Progenitor cell of endocrine pancreas (in vitro differentiated cells): ENCODE measurements at places on chromosomes 3 and 15. TPM values are rescaled to one million over a fixed set of nuclear protein-coding genes. Genes with fewer than 3 reads are reported as not detected.

DNA sequence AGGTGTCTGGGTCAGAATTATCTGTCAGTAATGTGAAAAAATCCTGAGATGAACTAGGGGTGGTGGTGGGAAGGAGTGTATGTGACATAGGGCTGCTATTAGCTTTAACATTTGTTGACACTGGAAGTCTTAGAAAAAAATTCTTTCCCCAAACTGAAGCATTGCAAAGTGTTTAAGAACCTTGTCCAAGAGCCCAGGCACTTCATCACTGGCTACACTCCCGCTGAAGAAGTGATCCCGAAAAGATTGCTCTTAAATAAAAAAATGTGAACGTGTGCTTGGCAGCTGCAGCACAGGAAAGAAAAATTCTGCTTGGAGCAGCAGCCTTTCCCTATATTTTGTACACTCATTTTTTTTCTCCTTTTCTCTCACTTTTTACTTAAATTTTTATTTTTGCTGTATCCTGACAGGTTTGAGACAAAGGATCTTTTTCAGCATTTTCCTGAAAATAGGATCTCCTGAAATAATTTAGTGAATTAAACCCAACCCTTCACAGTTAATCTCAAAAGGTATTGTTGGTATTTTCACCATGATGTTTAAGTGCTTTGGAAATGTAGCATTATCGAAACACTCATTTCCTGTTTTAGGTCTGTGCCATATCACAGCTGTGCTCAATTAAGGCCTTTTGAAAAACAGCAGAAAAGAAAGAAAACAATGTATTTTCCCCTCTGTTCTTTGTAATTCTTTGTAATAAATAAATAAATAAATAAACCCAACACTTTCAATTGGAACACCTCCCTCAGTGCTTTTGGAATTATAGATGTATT, 477.6 kb downstream of the ZNF385D start:
- DNase-seq: no peak

CHRNA5 gene
- total RNA-seq: 8.0 and 8.1 TPM in 2 replicates

GRCh38 chr3:13555753-13556152, 6.8 kb downstream of the FBLN2 start:
- no peak for DNase-seq

PLA2G4D gene
- not detected in 2 replicates for total RNA-seq

OXTR gene
- 3.0 and 3.1 TPM in 2 replicates for total RNA-seq

PRICKLE2 gene
- 23.2 and 25.3 TPM in 2 replicates for total RNA-seq

DNA sequence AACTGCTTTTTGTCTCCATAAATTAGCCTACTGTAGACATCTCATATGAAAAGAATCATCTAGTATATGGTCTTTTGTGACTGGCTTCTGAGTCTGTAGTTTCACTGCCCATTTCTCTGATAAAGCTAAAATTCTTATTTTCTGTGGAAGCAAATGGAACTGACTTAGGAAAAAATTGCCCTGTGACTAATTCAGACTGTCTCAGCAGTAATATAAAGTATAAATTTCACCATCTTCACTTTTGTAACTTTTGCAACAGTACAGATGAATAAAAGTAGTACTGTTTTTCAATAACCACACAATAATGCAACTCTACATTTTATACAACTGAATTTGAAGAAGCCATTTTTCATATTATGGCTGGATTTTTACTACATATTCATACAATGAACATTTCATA, 104.1 kb downstream of the TBC1D5 start:
- DNase-seq: no peak

GRCh38 chr3:135017003-135017893, 222.2 kb downstream of the EPHB1 start:
- DNase-seq: no peak

DNA sequence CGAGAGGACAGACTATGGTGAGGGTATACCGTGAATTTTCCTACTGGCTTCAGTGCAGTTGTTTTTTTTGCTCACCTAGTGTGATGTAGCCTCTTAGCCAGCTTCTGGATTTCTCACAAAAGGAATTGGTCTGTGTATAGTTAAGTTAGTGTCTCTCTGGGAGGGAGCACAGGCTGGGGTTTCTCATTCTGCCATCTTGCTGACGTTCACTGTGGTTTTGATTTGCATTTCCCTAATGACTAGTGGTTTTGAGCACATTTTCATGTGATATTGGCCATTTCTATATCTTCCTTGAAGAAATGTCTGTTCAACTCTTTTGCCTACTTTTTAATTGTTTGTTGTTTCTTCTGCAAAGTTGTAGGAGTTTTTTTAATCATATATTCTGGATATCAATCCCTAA, 2.2 kb upstream of the CD86 start:
- no peak for DNase-seq

LRTM1 gene
- not detected in 2 replicates for total RNA-seq

USP13 gene
- total RNA-seq: 10.7 and 11.8 TPM in 2 replicates

DNA sequence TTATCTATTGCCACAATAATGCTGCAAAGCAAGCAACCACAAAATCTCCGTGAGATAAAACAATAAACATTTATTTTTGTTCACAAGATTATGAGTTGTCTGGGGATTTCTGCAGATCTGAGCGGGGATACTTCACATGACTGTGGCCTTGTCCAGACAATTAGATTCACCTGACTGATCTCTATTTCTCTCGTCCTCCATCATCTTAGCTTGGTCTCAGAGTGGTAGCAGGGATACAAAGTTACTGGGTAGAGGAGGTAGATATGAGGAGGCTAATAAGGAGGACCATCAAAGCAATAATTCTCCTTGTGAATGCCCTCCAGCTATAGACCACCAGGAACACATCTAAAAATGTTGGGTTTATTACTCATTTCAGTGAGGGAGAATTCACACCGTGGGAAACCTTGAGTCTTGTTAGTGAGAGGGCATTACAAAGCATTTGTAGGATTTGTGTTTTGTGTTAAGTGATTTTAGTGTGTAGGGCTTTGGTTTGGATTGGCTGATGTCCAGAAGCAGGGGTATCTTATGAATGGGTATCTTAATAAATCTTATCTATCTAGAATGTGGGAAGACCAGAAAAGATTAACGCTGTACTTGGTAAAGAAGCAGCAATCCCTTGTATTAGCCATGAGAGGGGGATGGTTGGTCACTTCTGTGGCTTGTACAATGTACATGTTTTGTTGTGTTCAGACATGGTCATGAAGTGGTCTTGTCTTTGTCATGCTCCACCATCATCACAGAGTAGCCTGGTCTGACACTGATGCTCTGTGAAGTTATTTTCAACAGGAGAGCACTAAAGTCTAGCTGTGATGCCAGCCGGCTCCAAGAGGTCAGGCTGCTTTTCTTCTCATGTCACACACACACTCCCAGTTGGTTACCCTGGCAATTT, 287.6 kb upstream of the STT3B start:
- DNase-seq: no peak

GRCh38 chr3:175015056-175015635, 156.0 kb downstream of the NAALADL2 start:
- DNase-seq: no peak

DCBLD2 gene
- total RNA-seq: 85.5 and 86.8 TPM in 2 replicates

- DNase-seq: no peak
Measured at GRCh38 chr15:88898736-88899135, 3.4 kb upstream of the HAPLN3 start.

- DNase-seq: no peak
Measured at GRCh38 chr3:42264399-42265058, 1.5 kb downstream of the CCK start.

DNA sequence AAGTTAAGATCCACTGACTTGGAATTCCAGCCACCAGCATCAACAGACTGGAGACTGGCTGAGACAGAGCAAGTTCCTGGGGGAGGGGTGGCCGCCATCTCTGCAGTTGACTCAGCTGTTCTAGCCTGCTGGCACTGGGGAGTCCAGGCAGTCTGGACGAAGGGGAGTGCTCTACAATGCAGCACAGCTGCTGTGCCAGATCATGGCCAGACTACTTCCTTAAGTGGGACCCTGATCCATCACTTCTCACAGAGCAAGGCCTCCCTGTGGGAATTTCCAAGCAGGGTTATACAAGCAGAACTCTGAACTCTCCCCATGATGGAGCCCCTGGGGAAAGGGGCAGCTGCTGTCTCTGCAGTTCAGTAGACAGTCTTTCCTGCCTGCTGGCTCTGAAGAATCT, 35.2 kb downstream of the PYGO1 start:
- DNase-seq: no peak

DNA sequence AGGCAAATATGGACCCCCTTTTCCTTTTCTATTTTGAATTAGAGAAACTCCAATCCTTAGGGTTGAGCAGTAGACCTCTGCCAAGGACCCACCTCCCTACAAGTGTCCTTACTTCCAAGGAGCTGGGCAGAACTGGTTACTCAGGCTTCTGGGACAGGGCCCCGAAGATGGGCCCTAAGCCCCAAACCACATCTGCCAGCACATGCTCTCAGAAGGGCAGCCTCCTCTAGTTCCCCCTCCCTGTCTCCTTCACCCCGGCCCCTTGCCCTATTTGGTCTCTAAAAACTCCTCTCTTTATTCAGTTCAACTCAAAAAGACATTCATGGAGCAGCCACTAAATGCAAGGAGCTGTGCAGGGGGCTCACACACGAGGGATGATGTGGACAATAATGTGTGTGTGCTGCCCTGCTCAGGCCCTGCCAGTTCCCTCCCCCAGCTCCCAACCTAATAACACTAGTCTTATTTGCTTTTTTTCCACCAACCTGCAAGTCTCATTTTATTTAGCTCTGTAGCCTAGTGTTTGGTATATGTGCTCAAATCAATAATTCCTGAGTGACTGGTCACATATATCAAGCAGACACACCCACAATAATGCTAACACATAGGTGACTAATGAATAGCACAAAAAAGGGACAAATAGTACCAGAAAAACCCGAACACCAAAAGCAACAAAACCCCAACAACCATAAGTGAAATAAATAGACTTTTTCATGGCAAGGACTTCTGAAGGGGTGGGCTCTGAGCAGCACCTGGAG, 12.2 kb downstream of the ZDHHC3 start:
- DNase-seq: no peak

CLDN16 gene
- total RNA-seq: 0.31 TPM in 2 replicates

GUCA1C gene
- not detected in 2 replicates for total RNA-seq

GATA2 gene
- total RNA-seq: 1.7 and 1.9 TPM in 2 replicates

DNA sequence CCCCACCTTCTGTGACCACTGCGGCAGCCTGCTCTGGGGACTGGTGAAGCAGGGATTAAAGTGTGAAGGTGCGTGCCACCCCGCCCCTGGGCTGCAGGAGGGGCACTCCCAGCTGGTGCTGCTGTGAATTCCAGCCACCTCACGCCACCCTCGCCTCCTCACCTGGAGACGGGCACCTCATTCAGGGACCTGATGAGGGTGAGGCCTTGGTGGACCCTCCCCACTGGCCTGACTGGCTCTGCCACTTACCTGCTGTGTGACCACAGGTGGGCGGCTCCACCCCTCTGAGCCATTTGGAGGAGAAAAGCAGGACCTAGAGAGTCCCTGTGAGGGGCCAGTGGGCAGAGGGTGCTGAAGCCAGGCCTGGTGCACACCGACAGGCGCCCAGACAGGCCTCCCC, 22.5 kb downstream of the PRKCD start:
- DNase-seq: no peak

- no peak for DNase-seq
Measured at GRCh38 chr15:78955355-78955754, 10.5 kb upstream of the CTSH start.

SLC2A2 gene
- 1.5 TPM in 2 replicates for total RNA-seq

DNA sequence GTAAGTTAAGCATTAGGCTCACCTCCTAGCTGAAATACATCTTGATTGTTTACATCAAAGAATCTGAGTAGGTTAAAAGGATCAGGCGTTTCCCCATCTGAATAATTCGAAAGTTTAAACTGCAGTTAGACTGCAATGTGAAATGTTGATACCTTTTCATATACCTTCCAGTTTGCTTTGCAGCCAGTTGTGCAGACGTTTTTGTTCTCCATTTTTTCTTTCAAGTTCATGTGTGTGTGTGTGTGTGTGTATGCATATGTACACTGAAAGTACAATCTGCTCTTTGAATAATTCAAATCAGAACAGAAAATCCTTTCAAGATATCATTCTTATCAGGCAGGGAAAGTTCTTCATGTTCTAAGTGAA, 2.9 kb downstream of the ITPR1 start:
- DNase-seq: no peak

GPR160 gene
- total RNA-seq: 33.7 and 44.3 TPM in 2 replicates

SYNPR gene
- total RNA-seq: 13.2 and 13.3 TPM in 2 replicates

TMIE gene
- total RNA-seq: 0.50 and 0.53 TPM in 2 replicates

- DNase-seq: no peak
Measured at GRCh38 chr15:97521381-97522285, 438.9 kb upstream of the ARRDC4 start.

ACTC1 gene
- 3.5 and 5.3 TPM in 2 replicates for total RNA-seq

DNA sequence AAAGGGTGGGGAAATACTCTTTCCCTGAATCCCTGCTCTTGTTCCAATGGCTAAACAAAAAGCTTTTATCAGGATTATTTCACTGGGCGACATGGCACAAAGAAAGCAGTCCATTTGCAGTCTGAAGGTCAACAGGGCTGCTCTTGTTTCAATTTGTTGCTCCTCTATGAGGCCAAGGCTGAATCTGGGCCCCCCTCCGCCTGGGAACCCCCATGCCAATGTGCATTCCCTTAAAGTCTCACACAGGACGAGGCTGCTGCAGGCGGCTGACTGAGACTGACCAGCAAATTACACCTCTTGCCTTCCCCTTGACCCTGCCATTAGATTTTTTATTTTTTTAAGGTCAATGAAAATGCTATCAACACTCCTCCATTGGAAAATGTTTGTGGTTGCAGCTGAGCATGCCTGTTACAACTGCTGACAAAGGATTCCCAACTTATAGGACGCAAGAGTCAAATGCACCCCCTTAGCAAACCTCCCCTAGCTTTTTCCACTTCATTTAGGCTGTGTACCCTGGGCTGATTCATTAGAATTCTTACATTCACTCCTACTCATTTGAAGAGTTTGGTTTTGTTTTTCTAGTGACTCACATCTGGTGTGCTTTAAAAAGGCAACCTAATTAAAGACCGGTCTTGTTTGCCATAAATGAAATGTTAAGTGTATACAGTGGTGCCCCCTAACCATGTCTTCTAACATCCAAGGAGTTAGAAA, 60.8 kb upstream of the ARHGEF3 start:
- DNase-seq: no peak

PRRT3 gene
- total RNA-seq: 10.4 and 11.4 TPM in 2 replicates

GRCh38 chr15:69990566-69991421, 106.9 kb downstream of the TLE3 start:
- no peak for DNase-seq

DNA sequence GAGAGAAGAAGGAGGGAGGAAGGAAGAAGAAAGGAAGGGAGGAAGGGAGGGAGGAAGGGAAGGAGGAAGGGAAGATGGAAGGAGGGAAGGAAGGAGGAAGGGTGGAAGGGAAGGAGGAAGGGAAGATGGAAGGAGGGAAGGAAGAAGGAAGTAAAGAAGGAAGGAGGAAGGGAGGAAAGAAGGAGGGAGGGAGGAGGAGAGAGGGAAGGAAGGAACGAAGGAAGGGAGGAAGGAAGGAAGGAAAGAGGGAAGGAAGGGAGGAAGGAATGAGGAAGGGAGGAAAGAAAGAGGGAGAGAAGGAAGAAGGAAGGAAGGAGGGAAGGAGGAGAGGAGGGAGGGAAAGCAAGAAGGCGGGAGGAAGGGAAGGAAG, 31.8 kb upstream of the ALDH1L1 start:
- no peak for DNase-seq

GRCh38 chr3:19947549-19948225, 790 bp downstream of the RAB5A start:
- peak; percentile 29 for DNase-seq

DAZL gene
- total RNA-seq: not detected in 2 replicates

GRCh38 chr3:134372396-134373270, 1.6 kb downstream of the AMOTL2 start:
- no peak for DNase-seq
